COLO829 (cell line): ENCODE measurements at places on chromosomes 11 and 22.

- DNase-seq = peak; percentile 68
Measured at GRCh38 chr11:28730336-28730735, 622.1 kb downstream of the METTL15 start.

DNA sequence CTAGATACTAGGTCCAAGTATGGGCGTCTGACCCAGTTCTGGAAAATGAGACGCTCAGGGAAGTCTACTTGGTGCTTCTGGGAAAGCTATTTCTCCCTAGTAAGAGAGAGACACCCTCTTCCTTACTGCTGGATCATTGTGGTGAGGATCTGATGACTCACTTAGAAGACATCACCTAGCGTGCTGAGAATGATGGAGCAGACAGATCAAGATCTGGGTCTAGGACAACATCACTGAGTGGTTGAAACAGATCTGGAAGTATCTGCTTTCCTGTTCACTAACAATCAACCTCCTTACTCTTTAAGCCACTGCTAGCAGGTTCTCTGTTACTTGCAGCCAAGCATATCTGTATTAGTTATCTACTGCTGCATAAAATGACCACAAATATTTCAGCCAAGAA is 38.3 kb upstream of the HMGXB4 start:
- DNase-seq = no peak

GRCh38 chr11:692824-693414 is 2.1 kb downstream of the DEAF1 start:
- no peak for DNase-seq

- DNase-seq = peak; percentile 64
Measured at GRCh38 chr11:78202733-78203167, 14.0 kb downstream of the USP35 start.

DNA sequence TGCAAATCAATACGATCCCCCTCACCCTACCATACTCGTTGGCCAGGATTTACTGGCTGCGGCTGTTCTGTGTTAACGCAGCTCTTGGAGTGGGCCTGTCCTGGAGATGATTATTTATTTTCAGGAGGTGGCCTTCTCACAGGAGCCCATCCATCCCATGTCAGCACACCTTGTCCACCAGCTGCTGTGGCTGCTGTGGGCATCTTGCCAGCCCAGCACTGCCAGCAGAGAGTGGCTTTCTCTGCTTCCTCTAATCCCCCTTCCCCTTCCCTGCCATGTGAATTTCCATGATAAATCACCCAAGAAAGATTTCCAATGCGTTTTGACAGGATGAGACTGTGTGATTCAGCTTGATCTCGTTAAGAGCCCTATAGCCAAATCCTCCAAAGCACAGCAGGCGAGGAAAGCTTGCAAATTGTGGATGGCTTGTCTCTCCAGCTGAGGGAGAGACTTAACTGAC is 309.1 kb upstream of the C11orf87 start:
- no peak for DNase-seq

- no peak for DNase-seq
Measured at GRCh38 chr11:43908191-43908590, 27.6 kb downstream of the ALKBH3 start.

DNA sequence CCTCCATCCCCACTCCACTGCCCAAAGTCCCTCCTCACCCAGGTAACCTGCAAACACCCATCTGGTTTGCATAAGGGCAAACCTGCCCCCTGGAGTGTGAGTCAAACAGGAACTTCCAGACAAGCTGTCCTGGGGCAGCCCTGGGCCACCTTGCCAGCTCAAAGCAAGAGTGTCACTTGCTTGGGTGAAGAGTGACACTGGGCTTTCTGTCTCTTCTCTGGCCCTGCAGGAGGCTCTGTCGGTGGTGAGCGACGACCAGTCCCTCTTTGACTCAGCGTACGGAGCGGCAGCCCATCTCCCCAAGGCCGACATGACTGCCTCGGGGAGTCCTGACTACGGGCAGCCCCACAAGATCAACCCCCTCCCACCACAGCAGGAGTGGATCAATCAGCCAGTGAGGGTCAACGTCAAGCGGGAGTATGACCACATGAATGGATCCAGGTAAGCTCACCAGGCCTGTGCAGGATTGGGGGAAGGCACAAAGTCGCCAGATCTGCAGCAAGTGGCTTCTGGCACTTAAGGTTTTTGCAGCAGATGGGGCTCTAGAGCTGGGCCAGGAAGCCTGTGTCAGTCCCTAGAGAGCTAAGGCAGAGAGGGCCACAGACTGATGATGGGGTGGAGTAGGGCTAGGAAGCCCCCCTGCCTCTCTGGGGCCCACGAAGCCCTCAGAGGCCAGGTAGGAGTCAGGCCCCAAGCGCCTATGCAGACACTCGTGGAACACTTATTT is 64.2 kb downstream of the FLI1 start:
- DNase-seq = no peak

- DNase-seq = no peak
Measured at GRCh38 chr22:37564111-37564711, 3.9 kb downstream of the CDC42EP1 start.

DNA sequence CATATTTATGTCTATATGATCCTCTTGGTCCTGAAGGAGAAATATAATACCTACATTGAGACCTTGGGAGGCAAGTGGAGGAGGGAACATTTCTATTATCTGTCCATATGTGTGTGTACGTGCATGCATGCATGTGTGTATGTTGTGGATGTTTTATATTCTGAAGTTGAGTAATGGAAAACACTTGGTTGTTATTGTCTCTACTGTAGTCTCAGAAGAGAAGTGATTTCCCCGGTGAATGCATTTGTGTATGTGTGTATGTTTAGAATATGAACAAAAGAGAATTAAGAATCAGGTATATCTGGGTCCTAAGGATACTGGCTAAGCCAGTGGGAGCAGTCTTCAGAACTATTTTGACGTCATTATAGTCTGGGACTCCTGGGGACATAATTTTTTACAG is at the start of gene OR52N1:
Gene OR52N1, minus strand, starts transcription at position 101 of the 400 bp plus-strand sequence. CDS start 2,449 bp downstream, outside the sequence.
- DNase-seq = no peak

DNA sequence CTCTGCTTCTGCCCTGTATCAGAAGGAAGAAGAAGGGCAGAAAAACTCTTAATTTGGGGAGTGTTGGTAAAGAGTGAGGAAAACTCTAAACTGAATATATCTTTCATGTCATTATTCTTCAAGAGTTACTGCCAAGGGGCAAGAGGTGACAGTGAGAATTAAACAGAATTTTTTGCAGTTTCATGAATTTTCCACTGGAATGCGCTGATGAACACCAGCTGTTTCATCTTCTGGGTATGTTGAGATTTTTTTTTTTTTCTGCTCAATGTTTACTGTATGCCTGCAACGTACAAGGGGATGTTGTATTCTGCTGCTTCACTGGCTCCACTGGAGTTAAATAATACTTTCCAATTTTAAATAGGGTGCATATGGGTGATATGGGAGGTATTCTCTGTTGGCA is 117.8 kb downstream of the FAM76B start:
- no peak for DNase-seq

GRCh38 chr11:70507466-70508230 is 109.3 kb downstream of the CTTN start:
- DNase-seq = no peak

GRCh38 chr11:130403967-130404366 is 24.4 kb downstream of the ADAMTS8 start:
- DNase-seq = no peak
